Natural killer cell treated with Interleukin-12 subunit alpha and Interleukin-12 subunit beta and Interleukin-15 and Interleukin-18, amount 100 ng/mL, for 72 hours (primary cell): ENCODE measurements at places on chromosomes 11 and 22.

- DNase-seq: no peak
Observed at GRCh38 chr11:44260081-44260480, 49.9 kb downstream of the ALX4 start.

DNA sequence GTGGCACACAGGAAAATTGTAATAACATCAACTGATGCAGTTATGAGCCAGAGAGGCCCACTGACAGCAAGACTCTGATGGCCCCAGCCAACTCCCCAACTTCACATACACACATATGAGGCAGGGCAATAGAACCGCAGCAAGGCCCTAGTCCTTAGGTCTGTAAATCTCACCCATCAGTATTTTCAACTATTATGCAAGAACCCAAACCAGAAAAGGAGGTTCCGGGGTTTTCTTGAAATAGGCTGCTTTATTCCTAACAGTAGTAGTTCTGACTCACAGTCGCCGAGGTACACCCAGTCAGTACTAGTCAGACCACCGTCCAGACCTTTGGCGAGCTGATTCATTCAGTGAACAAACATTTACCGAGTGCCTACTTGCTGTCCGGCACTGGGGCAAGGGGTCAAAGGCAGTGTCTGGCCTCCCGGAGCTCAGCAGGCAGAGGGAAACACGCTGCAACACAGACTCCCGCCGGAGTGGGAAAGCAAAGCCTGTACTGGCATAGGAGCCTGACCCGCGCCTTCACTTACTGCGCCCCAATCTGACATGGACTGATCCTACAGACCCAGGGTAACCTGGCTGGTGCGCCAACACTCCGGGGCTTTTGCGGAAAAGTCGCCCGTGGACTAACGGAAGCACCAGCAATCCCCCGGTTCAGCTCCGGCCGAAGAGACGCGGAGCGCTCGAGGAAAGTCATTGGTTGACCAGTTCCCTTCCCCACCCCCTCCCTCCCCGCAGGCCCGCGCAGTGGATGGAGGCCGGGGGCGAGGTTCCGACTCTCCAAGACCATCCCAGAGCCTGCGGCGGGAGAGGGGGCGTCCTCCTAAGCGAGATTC is 1.3 kb downstream of the PLEKHA7 start:
- no peak for DNase-seq

- no peak for DNase-seq
Observed at GRCh38 chr22:40387746-40388145, 17.4 kb downstream of the SGSM3 start.

- no peak for DNase-seq
Observed at GRCh38 chr11:122441666-122442035, 213.9 kb upstream of the UBASH3B start.

GRCh38 chr11:45092901-45093760 is 53.3 kb upstream of the PRDM11 start:
- DNase-seq: peak; percentile 72

- DNase-seq: no peak
Observed at GRCh38 chr11:36349351-36350136, 53.5 kb downstream of the PRR5L start.

DNA sequence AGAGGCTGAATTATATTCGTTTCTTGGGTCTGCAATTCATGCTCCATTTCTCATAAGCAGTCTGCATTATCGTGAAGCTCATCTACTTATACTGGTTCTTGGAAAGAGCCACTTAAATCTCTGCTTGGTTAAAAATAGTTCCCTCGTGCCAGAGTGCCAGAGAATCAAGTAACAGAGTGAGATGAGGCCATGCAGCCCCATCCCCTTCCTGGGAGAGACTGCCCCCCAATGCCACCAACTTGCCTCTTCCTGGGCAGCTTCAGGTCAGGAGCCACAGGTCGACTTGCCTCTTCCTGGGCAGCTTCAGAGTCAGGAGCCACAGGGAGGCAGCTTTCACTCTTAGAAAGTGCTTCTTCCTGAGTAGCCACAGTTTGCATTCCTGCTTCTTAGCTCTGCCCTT is 223.9 kb upstream of the ZBED5 start:
- no peak for DNase-seq

GRCh38 chr11:27451244-27451965 is 21.2 kb downstream of the LGR4 start:
- DNase-seq: no peak

DNA sequence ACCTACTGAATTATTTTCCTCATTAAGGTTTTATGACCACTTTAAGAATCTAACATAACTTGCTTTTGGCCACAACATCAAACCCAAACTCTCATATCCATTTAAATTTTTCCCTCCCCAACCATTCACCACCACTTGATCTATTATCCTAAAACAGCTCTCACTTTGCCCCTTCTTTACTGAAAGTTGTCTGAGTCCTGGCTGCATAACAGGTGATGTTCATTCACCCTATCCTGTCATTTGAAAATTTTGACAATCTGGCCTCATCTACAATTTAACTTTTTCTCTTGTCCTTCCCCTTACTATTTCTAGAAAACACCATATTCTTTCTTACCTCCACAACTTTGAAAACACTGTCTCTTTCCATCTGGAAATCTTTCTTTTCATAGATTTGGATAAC is 89.3 kb downstream of the BDNF start:
- DNase-seq: no peak

DNA sequence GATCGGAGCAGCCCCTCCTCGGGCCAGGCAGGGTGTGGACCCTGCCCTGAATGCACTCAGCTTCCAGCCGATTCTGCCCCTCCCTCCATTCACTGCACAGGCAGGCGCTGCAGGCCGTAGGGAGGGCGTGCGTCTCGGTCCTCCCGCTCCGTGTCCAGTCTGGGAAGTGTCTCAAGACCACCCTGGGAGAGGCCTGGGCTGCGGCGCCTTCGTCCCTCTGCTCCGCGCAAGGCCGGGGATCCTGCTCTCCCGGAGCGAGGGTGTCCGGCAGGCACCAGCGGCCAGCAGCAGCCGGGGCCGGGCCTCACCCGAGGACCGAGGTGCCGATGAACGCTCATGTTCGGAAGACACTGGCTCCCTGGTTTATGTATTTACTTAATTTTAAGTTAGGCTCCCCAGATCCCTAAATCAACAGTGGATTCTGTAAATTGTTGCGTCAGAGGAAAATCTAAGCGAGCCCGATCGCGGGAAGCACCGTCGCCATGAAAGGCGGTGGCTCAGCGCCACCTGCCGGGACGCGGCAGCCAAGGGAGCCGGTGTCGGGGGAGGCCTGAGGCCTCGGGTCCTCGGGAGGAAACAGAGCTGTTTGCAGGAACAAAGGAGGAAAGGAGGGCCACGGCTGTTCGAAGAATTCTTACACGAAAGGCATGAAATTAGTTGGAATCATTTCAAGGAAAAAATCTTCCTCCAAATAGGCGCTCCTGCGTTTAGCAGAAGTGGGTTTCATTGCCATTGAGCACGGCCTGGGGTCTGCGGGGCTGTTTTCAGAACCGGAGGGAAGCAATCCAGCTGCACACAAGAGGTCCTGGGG is 195.3 kb downstream of the BRD1 start:
- peak; percentile 56 for DNase-seq

DNA sequence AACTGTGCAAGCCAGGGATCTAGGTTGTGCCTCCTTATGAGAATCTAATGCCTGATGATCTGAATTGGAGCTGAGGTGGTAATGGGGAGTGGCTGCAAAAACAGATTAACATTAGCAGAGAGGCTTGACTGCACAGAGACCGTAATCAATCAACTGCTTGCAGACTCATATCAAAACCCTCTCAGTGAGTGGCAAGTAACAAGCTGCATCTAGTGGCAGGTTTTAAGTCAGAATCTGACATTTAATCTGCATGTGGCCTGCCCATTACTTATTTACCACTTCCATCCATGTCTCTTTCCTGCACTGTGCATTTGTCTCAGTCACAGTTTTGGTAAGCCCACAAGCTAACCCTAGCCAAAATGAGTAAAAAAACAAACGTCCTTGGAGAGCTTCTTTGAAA is 11.2 kb downstream of the C11orf58 start:
- DNase-seq: no peak

GRCh38 chr11:6584528-6584927 is 18.9 kb downstream of the RRP8 start:
- no peak for DNase-seq

DNA sequence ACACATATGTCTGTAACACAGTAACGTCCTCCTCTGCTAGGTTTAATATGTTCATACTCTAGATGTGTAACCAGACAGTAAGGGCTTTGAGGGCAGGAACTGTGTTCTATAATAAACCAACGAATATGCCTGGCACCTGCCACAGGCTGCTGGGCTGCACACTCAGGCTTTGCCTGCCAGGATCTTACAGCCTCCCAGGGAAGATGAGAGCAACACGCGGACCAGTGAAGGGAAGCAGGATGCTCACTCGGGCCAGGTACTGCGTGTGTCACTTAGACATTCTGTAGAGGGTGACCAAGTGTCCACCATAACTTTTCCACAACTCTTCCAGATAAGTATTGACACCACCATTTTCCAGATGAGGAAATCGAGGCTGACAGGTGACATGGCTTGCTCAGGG is 21.7 kb upstream of the BAIAP2L2 start:
- no peak for DNase-seq

DNA sequence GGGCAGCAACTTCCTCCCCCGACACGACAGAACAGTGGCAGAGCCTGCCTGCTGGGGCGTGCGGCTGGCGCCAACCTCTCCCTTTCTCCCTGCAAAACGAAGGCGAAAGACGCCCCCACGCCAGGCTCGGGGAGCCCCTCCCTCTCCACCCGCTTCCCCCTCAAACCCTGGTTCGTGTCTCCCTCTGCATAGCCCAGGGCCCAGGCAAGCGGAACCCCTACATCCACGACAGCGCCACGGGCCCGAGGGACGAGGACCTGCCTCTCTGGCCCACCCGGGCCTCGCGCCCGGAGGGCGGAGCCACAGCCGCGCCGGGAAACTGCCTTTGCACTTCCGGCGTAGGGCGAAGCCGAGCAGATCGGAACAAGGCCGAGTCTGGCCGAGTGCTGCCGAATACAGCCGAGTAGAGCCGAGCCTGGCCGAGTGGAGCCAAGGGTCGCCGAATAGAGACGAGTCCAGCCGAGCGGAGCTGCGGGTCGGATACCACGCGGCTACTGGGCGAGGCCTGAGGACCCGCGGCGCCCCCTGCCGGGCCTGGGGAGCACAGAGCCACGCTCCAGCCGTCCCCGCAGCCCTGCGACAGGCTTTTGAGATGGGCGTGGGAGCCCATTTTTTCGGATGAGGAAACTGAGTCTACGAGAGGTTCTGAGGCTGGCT is 11.2 kb upstream of the C1QTNF6 start:
- peak; percentile 99 for DNase-seq

GRCh38 chr11:119795690-119796089 is 66.7 kb upstream of the NECTIN1 start:
- no peak for DNase-seq

DNA sequence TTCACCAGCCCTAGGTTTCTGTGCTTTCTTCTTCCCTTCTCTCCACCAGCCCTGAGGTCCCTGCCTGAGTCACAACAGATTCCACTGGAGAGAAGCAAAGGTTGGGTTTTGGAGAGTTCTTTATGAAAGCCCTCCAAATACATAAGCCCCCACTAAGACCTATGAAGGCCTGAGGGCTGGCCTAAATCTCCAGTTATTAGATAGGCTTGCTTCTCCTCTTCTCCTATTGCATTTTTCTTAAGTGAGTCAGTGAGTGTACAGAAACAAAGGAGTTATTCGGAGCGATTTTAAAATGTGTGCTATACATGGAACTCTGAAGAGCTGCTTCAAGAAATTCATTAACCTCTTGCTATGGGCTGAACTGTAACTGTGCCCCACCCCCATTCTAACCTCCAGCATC is 1057.3 kb downstream of the OPCML start:
- DNase-seq: no peak

GRCh38 chr22:43164636-43165035 is 13.3 kb downstream of the TSPO start:
- DNase-seq: no peak
